ENCODE measurements at places on chromosomes 1 and 21. TPM values are rescaled to one million over a fixed set of nuclear protein-coding genes. Genes with fewer than 3 reads are reported as not detected.

DNA sequence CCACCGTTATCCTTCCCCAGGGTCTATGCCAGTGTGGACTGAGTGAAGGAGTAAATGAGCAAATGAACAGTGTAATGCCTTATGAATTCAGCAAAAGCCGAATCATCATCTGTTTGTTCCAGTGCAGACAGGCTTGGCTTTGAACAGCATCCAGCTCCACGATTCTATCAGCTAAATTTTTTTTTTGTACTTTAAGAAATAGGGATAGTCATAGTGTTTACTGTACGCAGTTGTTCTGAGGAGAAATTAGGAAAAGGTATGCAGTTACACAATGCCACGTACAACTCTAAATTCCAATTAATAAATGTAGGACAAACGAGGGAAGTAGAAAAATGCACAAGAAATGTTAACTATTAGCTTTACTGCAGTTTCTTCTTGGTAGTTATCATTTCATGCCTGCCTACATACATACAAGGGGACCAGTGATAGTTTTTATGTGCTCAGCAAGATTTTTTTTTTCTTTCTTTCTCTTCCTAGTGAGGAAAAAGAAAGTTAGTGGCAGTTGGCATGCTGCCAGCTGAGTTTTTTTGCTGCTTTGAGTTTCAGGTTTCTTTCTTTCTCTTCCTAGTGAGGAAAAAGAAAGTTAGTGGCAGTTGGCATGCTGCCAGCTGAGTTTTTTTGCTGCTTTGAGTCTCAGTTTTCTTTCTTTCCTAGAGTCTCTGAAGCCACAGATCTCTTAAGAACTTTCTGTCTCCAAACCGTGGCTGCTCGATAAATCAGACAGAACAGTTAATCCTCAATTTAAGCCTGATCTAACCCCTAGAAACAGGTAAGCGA, at the start of gene IFI44L:
Gene IFI44L, plus strand, starts transcription at position 646 of the 777 bp plus-strand sequence. CDS start 7,468 bp downstream, outside the sequence.
- DNase-seq = no peak

GRCh38 chr1:208445758-208446203, 201.6 kb upstream of the PLXNA2 start:
- no peak for DNase-seq

The PEAR1 gene
- polyA plus RNA-seq = 22.6 TPM

- no peak for DNase-seq
These were observed 11.0 kb upstream of the CDK18 start for GRCh38 chr1:205493241-205494085.

DNA sequence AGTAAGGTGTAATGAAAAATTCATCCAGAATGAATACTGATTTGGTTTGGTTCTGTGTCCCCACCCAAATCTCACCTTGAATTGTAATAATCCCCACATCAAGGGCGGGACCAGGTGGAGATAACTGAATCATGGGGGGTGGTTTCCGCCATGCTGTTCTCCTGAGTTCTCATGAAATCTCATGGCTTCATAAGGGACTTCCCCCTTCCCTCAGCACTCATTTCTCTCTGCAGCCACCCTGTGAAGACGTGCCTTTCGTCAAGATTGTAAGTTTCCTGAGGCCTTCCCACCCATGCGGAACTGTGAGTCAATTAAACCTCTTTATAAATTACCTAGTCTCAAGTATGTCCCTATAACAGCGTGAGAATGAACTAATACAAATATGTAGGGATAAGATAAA, 5.5 kb upstream of the SYNJ1 start:
- DNase-seq = no peak

- DNase-seq = no peak
These were observed 149.9 kb downstream of the SPATA17 start for GRCh38 chr1:217781056-217781455.

GRCh38 chr1:8989821-8990220, 36.4 kb downstream of the SLC2A7 start:
- DNase-seq = no peak

DNA sequence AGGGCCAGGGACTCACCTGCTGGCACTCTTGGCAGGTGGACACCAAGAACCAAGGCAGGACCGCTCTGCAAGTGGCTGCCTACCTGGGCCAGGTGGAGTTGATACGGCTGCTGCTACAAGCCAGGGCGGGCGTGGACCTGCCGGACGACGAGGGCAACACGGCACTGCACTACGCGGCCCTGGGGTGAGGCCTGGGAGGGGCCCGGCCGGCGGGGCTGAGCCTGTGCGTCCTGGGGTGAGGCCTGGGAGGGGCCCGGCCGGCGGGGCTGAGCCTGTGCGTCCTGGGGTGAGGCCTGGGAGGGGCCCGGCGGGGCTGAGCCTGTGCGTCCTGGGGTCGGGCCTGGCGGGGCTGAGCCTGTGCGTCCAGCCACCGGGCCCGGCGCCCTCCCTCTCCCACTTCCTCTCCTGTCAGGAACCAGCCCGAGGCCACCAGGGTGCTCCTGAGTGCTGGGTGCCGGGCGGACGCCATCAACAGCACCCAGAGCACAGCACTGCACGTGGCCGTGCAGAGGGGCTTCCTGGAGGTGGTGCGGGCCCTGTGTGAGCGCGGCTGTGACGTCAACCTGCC, 4.6 kb upstream of the MMP23B start:
- DNase-seq = no peak

The ARMH1 gene
- polyA plus RNA-seq = 5.1 TPM

The VHLL gene
- polyA plus RNA-seq = not detected

DNA sequence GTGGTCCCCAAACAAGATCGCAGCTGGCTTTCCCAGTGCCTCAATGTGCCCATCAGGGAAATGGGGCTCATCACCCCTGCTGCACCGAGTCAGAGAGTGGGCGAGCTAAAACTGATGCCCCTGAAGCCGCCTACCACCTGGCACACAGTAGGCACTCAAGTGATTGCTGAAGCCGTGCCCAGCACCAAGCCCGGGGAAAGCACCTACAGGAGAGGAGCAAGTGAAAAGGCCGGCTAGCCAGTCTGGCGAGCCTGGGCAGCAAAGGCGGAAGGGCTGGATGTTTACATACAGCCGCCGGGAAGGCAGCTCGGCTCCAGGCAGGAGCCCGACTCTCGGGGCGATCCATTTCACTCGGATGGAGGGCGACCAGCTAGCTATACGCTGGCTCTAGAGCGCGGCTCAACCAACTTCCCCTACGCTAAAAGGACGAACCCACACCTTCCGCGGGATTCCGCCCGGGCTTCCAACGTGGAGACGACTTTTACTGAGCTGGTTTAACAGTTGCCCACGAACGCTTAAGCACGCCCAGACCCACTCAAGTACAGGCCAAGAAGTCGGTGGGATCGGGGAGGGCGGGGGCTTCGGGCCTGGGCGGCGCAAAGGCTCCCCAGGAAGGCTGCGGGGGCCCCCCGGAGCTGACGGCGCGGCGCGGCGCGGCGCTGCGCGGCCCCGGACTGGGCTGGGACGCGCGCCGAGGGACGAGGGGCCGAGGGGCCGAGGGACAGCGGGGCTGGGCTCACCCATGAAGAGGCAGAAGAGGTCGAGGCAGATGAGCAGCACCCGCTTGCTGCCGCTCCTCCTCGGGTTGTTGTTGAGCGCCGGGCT, 1.0 kb downstream of the PLPP3 start:
- DNase-seq = peak; percentile 50

The AK2 gene
- 212 TPM for polyA plus RNA-seq

DNA sequence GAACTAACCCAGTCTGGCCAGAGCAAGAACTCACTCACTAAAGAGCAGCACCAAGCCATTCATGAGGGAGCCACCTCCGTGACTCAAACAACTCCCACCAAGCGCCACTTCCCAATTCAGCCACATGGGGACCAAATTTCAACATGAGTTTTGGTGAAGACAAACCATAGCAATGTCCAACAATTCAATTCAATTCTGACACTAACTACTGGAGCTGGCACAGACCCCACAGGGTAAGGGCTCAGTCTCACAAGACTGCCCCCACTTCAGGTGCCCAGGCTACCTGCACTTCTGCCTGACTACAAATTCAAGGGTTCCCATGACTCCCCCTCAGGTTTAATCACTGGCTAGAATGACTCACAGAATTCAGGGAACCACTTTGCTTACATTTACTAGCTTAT, 48.8 kb upstream of the RAP1A start:
- no peak for DNase-seq

DNA sequence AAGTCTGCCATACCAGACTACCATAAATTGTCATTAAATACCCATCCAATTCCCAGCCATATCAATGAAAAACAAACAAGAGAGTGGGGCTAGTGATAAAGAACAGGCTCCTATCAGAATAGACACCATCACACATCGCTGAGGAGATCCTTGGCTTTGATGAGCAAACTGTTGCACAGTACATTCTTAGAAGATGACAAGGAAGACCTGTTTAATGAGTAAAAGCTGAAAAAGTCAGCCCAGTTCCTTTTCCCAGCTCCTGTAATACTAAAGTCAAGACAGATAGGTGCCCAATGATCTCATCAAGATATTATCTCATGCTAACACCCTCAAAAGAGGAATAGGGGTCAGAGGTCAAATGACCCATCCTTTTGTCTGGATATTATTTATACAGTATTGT, 164.5 kb upstream of the COA6 start:
- DNase-seq = no peak

GRCh38 chr1:58282623-58283387, 263.7 kb downstream of the OMA1 start:
- no peak for DNase-seq

GRCh38 chr1:79197421-79197820, 190.9 kb upstream of the ADGRL4 start:
- DNase-seq = no peak

The CYYR1 gene
- polyA plus RNA-seq = 53.3 TPM

The SLC1A7 gene
- 0.08 TPM for polyA plus RNA-seq

- peak; percentile 29 for DNase-seq
These were observed 456 bp upstream of the SMYD2 start for GRCh38 chr1:214280386-214281020.

DNA sequence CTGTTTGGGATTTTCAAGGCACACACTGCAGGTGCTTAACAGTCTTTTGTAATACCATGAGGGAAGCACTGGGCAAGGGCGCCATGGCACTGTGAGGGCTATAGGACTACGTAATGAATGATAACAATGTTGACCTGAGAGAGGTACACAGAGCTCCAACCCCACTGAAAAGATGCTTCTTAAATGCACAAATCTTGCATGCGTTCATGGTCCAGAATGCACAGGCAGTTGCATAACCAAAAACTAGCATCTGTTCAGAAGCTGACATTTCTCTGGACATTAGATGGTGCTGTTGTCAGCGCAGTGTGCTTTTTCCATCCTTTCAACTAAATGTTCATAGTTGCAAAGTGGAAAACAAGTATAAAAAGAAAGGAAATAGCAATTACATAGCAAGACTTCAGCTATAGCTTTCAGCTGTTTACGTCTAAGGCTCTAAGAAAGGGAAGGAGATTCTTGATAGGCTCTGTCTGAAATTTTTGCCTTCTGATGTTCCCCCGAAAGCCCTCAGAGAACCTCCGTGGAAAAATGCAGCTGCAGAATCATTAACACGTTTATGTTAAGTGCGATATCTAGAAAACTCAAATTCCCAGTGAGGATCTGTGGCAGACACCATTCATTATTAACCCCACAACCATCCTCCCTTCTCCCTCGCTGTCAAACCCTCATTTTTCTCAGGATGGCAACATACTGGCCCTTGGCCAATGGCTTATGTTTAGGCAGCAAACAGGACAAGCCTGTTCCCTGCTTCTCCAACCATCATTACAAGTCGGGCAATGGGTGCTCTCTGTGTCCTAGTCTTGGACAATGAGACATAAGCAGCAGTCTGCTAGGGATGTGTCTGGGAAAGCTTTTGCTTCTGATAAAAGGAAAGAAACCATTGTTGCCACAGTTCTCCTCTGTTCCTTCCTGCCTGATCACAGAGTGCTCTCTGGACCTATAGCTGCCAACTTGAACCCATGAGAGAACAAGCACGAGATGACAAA, 8.2 kb upstream of the TARBP1 start:
- DNase-seq = no peak

GRCh38 chr1:42318601-42319000, 16.4 kb downstream of the FOXJ3 start:
- no peak for DNase-seq

GRCh38 chr1:111903148-111903870, 86.2 kb downstream of the KCND3 start:
- no peak for DNase-seq

GRCh38 chr1:8370905-8371315, 53.0 kb downstream of the SLC45A1 start:
- DNase-seq = no peak

DNA sequence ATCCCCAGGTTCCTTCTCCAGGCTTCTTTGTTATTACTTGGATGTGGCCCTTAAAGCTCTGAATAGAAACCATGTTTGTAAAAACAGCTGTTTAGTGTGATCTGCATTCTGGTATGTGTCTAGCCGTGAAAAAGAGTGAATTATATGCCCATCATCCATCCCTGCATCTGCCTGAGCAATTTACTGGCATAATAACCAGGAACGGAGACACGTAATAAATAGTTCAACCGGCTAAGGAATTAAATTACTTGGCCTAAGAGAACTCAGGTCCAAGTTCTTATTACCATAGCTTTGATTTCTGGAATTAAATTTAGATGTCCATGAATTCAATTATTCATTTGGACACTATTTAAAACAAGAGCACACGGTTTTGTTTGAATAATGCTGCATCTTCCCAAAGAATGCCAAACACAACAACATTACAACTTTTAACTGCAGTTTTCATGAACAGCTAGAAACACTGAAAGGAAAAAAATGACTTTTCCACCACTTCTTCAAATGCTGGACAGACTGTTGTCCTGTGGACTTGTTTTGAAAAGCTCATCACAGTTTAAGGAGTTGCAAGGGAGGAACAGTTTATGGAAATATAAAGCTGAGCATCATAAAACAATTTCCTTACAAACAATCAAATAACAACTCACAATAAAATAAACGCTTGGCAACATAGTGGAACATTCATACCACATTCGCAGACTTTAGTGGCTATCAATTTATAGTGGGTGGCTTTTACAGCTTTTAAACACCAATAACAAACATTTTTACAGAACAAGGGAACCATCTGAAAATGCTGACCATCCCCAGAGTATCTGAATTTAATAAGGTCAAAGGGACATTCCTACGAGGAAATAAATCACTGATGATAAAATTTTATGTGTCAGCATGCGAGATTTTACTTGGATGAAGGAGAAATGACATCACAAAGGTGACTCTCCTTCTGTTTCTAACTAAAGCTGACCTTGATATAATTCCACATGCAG, 144.7 kb downstream of the APP start:
- no peak for DNase-seq

DNA sequence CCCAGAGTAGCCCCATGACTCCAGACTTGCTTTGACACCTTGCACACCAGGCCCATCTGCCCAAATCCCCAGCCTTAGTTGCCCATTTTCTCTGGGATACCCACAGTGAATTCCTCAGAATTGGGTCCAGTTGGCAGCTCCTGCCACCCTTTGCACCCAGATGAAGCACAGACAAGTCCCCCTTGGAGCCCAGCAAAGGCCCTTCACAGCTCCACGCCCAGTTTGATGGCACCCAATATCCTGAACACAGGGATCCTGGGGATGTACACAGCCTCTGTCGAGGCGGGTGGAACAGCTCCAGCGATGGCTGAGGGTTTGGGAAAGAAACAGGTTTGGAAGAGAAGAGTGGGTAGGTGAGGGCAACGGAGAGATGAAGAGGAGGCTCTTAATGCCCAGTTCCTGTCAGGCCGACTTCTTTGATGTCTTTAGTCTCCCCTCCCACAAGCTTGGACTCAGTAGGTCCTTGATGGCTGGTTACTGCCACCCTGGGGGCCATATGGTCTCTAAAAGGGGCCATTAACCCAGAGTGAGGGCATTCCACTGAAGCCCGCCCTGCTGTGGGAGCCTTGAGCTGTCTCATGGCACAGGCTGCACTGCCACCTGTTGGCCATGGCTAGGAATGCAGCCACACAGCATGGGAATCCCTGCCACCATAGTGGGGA, 21.7 kb downstream of the TMEM53 start:
- peak; percentile 58 for DNase-seq

Data from right renal pelvis (tissue), 4 donors.